ENCODE measurements at places on chromosomes 1 and 21.

- DNase-seq: no peak
These were observed 13.2 kb upstream of the PRMT2 start for GRCh38 chr21:46622226-46622625.

DNA sequence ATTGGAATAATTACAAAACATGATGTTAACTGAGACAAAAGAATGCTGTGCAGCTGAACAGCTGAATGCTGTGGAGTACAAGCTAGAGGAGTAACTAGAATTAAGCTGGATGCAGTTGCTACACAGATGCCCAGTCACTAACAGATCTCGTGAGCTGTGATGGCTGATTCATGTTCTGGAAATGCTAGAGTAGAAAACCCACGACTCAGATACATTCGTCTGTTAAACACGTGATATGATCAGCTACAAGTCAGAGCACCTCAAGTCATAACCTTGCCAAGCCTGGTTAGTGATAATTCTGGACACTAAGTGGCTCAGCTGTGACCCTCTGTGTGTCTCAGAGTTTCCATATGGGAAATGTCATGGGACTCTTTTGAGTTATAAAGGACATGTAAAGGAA is 89.7 kb upstream of the ESRRG start:
- DNase-seq: no peak

DNA sequence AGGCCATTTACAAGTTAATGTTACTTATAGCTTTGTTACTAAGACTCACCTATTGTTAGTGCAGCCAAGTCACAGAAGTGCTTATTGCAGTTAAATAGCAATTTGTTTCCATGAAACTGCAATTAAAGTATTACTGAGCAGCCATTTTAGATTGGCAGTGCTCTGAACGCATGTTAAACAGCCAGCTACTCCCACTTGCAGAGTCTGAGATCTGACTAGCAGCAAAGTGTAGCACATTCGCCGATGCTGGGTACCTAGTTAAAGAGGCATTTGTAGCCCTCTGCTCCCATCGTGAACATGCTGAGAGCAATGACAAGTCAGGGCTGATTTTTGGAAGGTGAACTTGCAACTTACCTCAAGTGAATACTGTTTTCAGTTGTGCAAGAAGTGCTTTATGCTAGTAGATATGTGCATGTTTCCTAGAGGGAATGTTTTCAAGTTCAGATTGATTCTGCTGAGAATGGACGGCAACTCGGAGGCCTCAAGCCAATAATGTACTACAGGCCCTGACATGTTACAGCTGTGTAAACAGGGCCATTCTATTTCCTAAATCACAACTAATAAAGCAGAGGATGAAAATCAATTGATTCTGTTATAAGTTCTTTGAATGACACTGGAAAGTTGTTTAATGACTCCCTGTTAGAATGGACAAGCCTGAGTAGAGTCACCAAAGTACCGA is 19.8 kb downstream of the LMO4 start:
- DNase-seq: no peak

GRCh38 chr1:160070243-160071163 is 543 bp upstream of the KCNJ10 start:
- peak; percentile 34 for DNase-seq

- no peak for DNase-seq
These were observed 221.1 kb upstream of the GREM2 start for GRCh38 chr1:240833075-240833474.

- no peak for DNase-seq
These were observed 115.1 kb downstream of the SLC16A1 start for GRCh38 chr1:112840631-112841624.

GRCh38 chr21:40294345-40294744 is 427.1 kb downstream of the PCP4 start:
- no peak for DNase-seq

GRCh38 chr1:52253421-52253820 is 111.5 kb downstream of the ZFYVE9 start:
- no peak for DNase-seq

- DNase-seq: no peak
These were observed 1.7 kb downstream of the HES4 start for GRCh38 chr1:997993-998744.

- DNase-seq: no peak
These were observed 316.9 kb upstream of the VAMP3 start for GRCh38 chr1:7454052-7454815.

DNA sequence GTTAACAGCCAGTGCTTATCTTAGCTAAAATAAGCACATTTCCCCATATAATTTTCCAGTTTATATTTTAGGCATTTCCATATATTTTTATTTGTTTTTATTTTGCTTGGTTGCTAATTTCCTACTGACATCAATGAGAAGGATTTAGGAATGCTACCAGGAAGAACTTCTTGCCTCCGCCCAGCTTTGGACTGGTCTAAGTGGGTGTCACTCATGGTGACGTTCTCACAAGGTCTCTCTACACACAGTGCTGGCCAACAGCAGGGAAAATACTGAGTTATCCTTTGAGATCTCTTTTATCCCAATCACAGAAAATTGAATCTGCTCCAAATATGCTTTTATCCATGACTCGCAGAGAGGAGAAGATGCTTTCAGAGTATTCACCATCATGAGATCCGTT is 13.2 kb downstream of the MX1 start:
- no peak for DNase-seq

DNA sequence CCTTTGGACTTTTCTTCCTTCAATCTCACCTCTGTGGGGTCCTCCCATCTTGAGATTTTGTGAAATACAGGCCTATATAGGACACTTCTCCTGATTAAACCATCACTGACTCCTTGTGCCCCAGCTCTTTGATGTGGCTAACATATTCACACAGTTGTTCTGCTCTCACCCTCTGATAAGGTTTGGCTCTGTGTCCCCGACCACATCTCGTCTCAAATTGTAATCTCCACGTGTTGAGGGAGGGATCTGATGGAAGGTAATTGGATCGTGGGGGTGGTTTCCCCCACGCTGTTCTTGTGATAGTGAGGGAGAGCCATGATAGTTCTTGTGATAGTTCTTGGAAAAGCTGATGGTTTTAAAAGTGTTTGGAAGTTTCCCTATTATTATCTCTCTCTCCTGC is 19.7 kb downstream of the LRRC7 start:
- no peak for DNase-seq

DNA sequence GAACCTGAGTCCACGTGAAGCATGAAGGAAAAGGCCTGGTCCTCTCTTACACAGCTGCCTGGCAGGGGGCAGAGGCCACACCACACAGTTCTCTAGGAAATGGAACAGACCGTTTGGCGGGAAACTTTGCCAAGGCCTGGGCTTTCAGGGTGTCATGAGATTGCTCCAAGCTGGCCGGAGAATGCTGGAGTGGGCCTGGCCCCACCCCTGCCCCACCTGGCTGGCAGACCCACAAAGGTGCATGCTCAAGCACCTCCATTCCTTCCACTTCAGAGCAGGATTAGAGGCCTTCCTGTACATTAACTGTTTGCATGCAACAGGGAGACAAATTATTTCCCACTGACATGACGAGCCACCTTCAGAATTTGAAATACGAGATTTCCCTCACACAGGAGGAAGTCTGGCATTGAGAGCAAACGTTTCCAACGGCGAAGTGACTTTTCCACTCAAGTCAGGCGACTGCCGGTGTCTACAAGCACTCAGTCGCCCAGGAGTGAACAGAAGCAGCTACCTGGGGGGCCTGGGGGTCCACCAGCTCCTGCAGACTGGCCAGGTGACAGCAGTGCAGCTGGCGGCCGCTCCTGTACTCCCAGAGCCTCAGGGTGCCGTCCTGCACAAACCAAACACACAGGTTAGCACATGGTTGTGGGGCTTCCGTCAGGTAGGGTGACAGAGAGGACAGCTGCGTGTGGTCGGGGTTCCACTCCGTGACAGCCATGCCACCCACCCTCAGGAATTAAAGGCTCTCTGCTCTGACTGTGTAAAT is 24.0 kb downstream of the WDR4 start:
- DNase-seq: no peak

- no peak for DNase-seq
These were observed 44.7 kb downstream of the SLC37A1 start for GRCh38 chr21:42558368-42558767.

DNA sequence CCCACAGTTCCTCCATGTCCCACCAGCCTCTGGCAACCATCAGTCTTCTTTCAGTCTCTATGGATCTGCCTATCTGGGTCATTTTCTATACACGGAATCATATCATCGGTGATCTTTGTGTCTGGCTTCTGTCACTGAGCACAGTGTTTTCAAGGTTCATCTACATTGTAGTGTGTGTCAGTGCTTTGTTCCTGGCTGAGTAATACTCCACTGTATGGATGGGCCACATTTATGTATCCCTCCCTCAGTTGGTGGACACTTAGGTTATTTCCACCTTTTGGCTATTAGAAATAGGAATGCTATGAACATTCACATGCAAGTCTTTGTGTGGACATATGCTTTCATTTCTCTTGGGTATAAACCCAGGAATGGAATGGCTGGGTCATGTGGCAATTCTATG is 46.6 kb downstream of the RIPK4 start:
- no peak for DNase-seq

GRCh38 chr21:37435120-37435519 is 68.5 kb downstream of the DYRK1A start:
- DNase-seq: peak; percentile 97

DNA sequence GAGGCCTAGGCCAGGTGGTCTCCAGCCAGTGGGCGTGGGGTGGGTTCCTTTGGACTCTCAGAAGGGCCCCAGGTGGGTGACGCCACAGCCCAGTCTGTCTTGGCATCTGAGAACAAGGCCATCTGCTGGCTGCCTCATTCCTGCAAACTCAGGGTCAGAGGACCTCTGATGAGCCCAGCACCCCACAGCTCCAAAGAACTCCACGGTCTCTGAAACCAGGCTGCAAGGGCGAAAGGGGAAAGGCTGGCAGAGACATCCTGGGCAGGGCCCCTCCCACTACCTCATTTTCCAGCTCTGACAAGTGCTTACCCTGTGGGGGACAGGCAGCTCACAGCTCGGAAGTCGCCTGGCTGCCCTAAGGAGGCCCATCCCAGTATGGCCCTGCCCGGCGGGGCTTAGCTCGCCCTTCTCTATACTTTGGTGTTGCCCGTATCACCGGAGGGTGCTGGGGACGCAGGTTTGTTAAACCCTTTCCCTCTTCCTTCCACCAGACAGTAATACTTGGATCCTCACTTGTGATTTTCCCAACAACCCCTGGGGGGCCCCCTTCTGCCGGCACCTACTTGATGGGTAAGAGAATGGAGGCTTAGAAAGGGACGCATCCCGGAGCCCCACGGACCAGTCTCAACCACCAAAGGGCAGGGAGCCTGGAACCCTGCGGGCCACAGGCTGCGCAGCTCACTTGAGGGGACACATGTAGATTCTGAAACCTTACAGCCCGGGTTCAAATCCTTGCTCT is 10.9 kb upstream of the EDN2 start:
- peak; percentile 68 for DNase-seq

GRCh38 chr1:218350035-218350525 is 4.9 kb downstream of the TGFB2 start:
- no peak for DNase-seq

- DNase-seq: no peak
These were observed 93.9 kb upstream of the TSPAN2 start for GRCh38 chr1:115183158-115183557.

DNA sequence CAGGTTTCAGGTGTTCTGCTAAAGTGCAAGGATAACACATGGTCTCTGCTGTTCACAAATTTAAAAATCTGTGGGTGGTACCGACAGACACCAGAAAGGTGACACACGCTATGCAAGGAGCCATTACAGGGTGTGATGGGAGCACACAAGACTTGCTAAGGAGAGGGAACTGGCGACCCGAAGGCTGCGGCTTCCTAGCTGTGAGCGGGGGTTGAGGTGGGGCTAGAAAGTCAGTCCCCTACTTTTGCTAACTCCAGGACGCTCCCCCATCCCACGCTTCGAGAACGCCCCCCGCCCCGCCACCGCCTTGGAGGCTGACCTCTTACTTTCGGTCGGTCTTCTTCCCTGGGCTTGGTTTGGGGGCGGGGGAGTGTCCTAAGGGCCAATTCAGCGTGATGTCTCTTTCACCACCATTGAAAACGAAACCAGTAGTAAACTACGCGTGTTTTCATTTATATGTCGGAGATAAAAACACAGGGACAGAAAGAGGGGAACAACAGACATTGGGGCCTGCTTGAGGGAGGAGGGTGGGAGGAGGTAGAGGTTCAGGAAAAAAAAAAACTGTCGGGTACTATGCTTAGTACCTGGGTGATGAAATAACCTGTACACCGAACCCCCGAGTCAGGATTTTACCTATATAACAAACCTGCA is 1.1 kb downstream of the CKS1B start:
- DNase-seq: no peak

DNA sequence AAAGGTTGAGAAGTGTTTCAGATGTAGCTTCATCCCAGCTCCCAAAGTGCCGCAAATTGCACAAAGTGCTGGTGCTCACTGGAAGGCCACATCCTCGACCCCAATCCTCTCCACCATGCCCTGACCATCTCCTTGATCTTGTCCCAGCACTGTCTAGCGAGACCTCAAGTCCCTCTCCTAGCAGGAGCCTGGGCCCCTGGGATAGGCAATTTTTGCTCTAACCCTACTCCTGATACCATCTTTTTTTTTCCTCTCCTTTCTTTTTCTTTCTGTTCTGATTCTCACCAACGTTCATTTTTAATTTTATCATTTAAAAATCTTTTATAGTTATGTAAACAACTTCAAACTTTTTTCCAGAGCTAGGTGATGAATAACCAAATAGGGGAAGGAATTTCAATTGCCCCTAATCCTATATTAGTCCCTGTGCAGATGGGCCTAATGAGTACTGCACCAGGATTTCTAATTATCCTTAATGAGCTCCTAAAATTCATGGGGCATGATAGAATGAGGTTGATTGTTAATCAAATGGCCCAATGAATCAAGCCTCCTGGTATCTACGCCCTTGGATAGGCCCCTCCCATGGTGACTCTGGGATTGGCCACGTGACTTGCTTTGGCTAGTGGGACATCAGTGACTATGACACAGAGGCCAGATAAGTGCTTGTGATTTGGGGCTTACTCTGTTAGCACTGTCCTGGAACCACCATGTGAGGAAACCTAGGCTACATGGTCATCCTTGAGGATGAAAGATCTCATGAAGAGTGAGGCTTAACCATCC is 41.5 kb upstream of the TENT5B start:
- DNase-seq: no peak

GRCh38 chr1:27127419-27127818 is 27.5 kb downstream of the SLC9A1 start:
- no peak for DNase-seq

GRCh38 chr1:232594768-232595698 is 34.9 kb downstream of the SIPA1L2 start:
- no peak for DNase-seq

DNA sequence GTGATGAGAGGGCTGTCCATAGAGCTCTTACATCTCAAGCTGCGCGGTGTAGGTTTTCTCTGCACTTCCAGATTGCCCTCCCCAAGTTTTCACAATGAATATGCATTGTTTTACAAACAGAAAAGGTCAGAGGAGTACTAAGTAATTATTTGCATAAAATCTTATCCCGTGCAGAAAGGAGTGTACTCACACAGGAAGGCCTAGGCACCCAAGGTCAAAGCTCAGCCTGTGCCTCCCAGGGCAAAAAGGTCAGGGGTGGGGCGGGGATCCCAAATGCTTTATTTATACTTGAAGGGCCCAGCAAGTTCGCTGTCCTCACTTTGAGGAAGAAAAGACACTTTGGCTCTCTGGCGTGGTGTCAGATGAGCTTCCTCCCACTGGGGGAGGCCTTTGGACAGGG is 10.3 kb upstream of the KCNE1 start:
- DNase-seq: no peak
